Central memory CD4-positive, alpha-beta T cell (primary cell): ENCODE measurements at places on chromosomes 7 and 10.

- DNase-seq, result no peak
These were observed 18.9 kb downstream of the RCC1L start for GRCh38 chr7:75054744-75055143.

DNA sequence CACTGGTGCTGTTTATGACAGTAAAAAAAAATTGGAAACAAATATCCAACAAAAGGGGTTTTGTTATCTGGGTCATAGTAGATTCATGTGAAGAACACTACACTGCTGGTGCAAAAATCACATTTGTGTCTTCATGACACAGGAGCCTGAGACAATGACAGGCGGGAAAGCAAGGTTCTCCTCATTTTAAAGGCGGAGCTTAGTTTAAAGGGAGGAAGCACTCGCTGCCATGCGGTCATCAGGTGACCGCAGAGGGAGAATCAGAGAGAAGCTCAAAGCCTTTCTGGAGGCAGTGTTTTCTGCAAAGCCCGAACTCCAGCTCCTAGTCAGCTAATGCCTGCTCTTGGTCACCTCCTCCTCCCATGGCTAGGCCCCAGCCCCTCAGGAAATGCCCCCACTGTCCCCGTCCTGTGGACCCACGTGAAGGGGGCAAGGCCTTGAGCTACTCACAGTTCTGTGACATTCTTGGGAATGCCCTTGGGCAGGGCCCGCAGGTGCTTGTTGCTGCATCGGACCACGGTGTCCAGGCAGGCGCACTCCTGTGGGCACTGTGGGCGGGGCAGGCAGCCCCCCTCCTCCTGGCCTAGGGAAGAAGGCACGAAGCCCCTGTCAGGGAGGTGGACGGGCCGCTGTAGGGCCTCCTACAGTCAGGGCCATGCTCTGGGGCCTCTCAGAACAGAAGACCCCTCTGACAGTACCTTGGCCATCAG, 146.1 kb downstream of the SLIT1 start:
- DNase-seq, result no peak

GRCh38 chr7:98423043-98423442, 22.2 kb upstream of the BAIAP2L1 start:
- DNase-seq, result no peak

DNA sequence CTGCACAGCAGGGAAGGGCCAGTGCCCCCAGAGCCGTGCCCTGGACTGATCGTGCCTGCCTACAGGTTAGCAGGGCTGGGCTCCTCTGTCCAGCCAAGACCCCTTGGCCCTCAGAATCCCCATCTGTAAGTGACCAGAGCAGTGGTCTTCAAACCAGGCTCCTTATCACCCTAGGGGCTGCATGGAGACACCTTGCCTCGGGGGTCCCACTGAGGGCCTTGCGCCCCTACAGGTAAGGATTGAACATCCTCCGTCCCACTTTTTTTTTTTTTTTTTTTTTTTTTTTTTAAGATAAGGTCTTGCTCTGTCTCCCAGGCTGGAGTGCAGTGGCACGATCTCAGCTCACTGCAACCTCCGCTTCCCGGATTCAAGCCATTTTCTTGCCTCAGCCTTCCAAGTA, 32.6 kb upstream of the RADIL start:
- DNase-seq, result no peak

DNA sequence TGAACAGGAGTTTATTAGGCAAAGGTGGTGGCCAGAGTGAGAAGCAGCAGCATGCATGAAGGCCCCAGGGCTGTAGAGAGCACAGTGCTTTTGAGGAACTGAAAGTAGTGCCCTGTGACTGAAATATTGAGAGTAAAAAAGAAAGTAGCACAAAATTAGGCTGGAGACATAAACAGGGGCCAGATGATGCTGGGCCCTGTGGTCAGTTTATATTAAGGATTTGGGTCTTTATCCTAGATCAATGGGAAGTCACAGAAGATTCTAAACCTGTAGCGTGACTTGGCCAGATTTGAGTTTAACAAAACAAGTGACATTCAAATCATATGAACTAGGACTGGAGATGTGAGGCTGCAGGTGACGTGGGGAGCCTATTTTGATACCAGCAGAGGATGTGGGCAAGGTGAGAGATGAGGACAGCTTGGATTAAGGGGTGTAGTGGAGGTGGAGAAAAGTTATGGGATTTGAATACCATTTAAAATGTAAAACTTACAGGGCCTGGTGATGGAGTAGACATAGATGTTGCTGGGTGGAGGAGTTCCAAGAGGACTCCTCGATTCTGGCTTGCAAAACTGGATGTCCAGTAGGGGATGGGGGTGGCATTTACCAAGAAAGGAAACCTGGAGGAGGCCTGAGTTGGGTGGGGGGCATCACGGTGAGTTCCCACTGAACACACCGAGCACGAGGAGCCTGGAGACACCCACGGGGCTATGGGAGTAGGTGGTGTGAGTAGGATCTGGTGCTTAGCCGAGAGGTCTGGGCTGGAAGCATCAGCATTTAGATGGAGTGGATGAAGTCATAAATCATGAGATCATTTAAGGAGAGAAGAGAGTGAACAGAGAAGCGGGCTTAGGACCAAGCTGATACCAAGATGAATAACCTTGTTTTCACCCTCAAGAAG, 52.8 kb downstream of the HHEX start:
- DNase-seq, result no peak

DNA sequence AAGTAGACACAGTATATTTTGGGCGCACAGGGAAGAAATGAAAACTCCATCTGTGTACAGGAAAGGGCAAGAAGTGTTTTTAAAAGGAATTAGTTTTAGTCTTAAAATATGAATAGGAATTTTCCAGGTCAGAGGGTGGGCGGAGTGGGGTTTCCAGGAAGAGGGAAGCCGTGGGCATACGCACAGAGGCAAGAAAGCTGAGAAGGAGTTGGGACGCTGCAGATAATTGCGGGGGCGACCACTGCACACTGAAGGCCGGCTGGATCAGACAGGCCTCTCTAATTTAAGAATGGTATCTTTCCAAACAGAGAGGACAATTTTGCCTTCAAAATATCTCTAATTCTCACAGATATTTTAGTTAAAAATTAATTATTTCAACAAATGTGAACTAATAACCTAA, 189.1 kb upstream of the INHBA start:
- no peak for DNase-seq

DNA sequence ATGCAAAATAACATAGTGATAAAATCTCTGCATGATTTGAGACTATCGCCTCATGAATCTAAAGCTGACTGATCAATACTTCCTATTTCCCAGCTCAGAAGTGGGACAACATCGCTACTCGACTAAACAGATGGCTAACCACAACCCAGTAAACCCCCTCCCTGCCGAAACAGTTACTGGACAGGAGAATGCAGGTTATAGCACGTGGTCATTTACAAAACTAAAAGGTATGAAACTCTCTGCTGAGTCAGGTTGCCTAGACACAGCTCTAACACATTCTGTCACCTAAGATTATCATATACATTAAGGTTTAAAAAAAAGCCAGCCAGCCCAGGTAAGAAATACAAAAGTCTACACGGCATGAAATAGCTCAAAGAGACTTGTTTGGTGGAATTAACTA, 64.0 kb downstream of the CTBP2 start:
- DNase-seq, result no peak

DNA sequence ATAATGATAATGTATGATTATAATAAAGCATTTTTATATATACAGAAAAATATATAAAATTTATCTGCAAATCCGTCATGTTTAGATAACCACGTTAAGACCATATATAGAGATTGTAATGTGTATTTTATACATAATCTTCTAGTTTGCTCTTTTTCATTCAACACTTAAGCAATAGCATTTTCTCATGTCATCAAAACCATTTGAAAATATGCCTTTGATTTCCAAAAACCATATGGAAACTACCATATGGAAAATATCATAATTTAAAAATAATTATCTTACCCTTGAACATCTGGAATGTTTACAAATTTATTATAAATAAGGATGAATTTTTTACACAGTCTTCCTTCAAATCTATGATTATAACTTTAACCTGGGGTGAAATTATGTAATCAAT, 250.4 kb upstream of the NPSR1 start:
- no peak for DNase-seq

DNA sequence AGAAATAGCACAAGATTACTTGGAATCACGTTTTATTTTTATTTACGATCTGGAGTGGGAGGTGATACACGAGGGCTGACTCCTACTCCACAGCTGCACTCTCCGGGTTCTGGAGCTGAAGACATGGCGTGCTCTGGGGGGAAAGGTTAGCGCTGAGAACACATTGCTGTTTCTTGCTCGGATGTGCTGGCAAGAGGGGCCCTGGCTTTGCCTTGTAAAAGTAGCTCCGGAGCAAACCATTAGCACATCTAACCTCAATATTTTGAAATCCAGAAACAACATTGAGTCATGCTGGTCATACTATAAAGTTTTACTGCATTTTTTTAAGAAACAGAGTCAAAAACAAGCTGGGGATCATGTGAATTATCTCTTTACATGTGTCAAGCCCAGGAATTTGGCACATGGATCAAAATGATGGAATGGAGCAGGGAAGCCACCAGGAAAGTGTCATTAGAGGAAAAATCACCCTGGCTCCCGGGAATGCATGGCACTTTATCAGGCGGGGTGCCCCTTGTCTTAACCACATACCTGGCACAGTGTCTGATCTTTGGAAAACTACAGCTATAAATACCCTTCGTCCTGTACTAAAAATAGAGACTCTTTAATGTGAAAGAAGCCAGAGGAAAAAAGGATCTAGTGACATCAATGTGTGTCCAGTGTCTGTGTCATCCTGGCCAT, 31.6 kb upstream of the LYZL1 start:
- no peak for DNase-seq

GRCh38 chr7:77727936-77728701, 31.9 kb downstream of the RSBN1L start:
- peak; percentile 14 for DNase-seq

DNA sequence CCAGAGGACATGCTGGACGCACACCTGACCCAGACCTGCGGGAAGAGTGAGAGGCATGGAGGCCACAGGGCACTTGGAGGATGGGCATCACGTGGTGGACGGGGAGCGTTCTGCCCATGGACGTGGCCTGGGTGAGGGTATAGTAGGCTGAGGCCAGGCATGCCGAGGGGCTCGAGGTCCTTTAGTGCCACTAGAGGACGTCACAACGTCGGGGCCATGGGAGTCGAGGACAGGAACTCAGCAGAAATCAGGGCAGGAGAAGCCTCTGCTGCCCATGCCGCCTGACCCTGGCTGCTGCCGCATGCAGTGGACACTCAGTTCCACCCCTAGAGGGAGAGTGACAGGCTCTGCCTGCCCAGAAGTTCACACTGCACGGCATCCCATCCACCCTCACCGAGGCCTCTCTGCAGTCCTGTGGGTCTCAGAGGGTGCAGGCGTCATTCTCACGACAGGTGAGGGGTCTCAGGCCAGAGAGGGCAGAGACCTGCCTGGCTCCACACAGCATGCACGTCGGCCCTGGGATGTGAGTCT, 198.7 kb downstream of the ADARB2 start:
- DNase-seq, result no peak

GRCh38 chr10:106384496-106384895, 780.0 kb downstream of the SORCS1 start:
- no peak for DNase-seq

GRCh38 chr7:43211693-43212092, 99.2 kb downstream of the HECW1 start:
- DNase-seq, result no peak

DNA sequence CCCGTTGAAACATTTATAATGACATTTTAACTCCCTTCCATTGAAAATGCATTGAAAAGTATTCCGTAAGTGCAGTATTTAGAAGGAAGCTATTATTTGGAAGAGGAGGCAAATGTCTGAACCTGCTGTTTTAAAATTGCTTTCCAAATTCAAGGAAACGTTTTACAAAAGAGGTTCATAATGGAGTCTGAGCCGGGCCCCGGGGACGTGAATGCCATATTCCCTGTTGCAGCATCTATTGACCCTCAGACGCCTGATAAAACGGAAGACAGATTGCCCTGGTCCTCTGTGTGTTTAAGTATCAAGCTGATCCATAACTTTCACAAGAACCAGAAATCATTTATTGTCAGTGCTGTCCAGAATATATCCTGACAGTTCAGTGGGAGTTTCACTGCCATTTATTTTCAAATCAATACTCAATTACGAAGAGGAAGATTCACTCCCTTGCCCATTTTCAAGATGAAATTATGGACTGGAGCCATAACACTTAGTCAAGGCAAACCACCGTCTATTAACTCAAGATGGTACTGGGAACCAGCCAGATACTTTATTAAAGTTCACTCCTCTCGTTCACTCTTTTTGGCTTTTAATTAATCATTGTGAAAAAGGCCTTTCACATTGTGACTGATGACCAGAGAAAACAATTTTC, 435.7 kb upstream of the PFKP start:
- no peak for DNase-seq

GRCh38 chr10:104796823-104797222, 155.7 kb downstream of the SORCS3 start:
- DNase-seq, result no peak

DNA sequence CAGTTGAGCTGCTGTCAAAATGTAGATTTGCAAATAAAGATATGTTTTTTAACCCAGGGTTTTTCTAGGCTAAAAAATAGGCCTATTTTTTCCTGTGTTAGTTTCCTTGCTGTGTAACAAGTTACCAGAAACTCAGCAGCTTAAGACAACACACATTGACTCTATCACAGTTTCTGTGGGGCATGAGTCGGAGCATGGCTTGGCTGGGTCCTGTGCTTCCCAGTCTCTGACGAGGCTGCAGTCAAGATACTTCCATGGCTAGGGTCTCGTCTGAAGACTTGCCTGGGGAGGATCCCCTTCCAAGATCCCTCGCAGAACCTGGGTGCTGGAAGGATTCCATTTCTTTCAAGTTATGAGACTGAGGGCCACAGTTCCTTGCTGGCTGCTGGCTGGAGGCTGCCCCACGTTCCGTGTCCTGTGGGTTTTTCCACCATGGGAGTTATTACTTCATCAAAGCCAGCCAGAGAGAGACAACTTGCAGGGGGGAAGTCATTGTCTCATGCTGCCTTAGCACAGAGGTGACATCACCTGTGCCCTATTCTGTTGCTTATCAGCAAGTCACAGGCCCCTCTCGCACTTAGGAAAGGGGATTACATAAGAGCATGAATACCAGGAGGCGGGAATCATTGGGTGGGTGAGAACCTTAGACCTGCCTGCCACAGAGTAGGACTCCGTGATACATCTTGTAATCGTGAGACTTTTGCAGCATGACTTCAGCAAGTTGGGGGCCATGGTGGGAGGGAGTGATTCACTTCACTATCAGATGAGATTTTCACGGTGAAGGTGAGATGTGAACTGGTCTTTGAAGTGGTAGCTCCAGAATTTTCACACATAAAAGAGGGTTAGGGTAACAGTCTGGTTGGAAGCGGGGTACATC, 77.9 kb downstream of the CCNY start:
- no peak for DNase-seq

DNA sequence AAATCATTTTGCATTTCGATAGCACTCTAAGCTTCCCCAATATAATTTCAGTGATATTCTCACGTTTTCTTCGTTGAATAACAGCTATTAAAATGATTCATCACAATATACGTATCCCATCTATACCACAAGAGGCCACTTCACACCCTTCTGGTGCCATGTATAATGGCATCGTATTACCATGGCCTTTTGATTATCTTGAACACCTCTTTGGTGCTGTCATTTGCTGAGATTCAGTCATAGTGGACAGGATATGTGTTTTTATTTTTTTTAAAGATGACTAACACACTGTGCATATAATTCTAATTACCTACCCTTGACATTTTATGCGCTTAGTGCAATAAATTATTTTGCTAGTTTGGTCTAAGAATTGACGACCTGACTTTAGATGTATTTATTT, 6.7 kb upstream of the INSYN2A start:
- no peak for DNase-seq

GRCh38 chr10:91761721-91762120, 36.5 kb upstream of the TNKS2 start:
- DNase-seq, result no peak

GRCh38 chr7:114026486-114027089, 107.8 kb upstream of the PPP1R3A start:
- peak; percentile 47 for DNase-seq
